Activated T-helper 1 cell treated with anti-CD3 and anti-CD28 coated beads, Interleukin-2, amount 50 U/mL, for 16 hours (primary cell): ENCODE measurements at places on chromosomes 2 and 18.
A peak's percentile ranks its signal among the peaks of the same experiment; 100 is the strongest.

- no peak for DNase-seq
These were observed 20.6 kb downstream of the ANTXR1 start for GRCh38 chr2:69033461-69034095.

DNA sequence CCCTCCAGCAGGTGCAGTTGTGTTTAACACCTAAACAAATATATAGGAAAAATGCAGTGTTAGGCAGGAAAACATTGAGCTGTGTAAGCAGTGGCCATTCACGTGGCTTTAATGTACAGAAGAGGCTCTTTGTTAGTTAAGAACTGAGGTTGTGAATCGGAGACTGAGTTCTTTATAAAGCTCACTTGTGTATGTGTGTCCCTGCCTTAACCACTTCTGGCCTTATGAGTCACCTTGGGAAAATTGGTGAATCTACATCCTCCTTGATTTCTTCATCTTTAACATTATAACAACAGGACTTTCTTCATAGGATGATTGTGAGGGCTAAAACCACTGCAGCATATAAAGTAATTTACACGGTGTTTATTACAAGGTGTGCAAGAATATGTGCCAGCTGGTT, 188.4 kb upstream of the TPO start:
- no peak for DNase-seq

DNA sequence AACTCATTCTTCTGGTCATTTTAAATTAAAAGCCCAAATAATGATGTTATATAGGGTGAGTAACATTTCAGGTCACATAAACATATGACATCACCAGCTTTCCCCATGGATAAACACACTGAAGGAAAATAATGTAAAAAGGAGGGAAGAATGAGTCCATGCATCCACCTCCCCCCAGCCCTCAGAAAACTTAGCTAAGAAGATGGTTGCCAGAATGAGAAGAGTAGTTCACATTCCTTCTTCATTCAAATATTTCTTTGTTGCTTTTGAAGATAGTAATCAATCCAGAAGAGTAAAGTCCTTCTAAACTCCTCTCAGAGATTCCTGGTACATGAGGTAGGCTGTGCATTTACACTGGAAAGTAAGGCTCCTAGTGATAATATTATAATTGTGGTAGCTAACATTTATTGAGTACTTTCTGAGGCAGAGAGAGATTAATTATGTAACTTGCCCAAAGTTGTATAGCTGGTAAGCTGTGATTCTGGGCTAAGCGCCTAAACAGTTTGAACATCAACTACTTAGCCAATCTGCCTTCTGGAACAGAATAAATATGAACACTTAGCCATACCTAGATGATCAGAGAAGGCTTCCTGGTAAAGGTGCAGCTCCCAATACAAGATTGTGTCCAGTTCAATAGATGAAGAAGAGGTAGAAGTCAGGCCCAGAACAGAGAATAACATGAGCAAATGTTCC, 256.7 kb upstream of the FN1 start:
- no peak for DNase-seq

- no peak for DNase-seq
These were observed 45.2 kb upstream of the NFU1 start for GRCh38 chr2:69482471-69482870.

- DNase-seq: no peak
These were observed 248.9 kb upstream of the CWC22 start for GRCh38 chr2:180255981-180256380.

DNA sequence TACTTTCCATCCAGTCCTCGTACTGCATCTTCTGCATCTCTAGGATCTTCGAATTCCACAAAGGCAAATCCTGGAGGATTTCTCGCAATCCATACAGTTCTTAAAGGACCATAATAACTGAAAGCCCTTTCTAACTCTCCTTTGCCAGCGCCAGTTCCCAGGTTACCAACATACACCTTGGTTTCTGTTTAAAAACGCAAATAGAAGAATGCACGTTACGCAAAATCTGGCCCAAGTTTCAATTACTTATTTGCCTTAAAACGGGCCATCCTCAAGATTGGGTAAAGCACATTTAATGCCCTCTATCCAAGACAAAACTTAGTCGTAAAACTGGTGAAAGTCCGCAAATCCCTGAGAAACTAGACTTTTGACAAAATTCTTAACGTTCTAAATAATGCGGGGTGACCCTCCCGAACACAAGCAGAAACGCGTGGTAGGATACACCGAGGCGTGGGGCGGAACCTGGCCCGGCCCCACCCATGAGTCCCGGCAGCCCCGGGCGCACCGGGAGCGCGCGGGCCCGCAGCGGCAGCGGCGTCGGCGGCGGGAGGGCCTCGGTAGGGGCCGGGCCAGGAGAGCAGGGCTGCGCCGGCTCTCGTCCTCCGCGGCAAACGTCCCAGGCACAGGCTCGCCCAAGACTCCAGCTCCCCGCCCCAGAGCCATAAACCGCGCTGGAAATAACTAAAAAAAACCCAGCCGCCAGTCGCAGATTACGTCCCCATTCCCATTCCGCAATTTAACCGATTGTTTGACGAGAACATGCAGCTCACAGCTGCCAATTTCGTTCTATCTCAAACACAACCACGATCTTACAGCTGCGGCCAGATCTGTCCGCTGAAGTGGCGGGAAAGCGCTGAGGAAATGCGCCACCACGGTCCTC, 910 bp downstream of the SRSF7 start:
- DNase-seq: peak; percentile 15

DNA sequence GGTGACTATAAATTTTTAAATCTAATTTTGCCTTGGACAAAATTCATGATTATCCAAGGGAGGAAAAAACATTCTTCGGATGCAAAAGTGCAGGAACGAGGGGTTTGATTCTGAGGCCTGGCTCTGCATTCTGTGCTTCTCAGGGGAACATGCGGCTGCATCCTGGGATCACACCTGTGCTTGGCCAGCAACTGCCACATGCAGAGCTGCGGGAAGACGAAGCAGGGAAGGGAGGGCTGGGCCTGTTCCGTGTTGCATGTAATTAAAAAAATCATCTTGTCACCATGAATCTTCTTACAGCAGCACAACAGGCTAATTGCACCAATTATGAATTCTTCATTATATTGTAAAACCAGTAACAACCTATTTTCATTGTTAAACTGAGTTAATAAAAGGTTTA, 158.0 kb upstream of the ALKAL2 start:
- DNase-seq: no peak

DNA sequence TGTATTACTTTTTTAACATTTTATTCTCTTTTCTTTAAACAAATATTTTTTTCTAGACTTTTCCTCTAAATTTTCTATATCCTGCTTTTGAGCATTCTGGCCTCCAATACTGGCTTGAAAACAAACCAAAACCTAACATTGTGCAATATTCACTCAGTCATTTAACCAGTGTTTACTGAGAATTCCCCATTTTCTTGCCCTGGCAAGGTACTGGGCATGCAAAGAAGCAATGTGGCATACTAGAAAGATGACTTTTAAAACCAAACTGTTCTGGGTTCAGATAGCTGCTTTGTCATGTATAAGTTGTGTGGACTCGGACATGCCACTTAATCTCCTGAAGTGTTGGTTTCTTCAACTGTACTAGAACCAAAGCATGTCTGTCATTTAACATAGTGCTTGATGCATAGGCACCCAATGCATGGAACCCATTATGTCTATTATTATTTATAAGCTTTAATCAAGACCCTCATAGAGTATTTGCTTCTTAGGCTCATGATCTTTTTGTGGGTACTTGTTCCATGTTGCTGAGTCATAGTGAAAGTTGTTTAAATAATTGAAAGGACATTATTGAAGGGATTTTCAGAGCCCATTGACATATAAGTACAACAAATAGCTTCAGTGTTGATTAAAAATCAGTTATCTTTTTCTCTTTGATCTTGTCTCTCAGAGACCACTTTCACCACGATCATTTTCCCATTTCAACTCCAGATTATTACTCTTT, 185.4 kb upstream of the OSR1 start:
- no peak for DNase-seq

GRCh38 chr2:120677696-120678247, 57.9 kb upstream of the GLI2 start:
- DNase-seq: no peak

DNA sequence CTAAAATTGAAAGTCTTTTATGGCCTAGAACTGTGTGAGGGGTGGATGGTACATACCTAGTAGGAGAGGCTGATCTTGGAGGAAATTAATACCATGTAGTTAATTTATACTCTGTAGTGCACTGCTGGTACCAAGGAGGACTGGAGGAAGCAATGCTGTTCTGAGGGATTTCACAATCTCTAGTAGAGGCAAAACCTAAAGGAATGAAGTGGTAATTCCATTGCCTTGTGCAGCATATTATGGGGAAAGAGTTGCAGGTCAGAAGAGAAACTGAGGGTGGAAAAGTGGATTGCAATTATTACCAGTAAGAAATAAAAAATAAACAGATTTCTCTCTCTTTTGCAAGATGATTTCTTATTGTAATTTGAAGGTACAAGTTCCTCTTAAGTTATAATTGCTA, 2.2 kb downstream of the ABI2 start:
- no peak for DNase-seq

GRCh38 chr2:28833740-28834470, 23.3 kb downstream of the SPDYA start:
- DNase-seq: no peak

DNA sequence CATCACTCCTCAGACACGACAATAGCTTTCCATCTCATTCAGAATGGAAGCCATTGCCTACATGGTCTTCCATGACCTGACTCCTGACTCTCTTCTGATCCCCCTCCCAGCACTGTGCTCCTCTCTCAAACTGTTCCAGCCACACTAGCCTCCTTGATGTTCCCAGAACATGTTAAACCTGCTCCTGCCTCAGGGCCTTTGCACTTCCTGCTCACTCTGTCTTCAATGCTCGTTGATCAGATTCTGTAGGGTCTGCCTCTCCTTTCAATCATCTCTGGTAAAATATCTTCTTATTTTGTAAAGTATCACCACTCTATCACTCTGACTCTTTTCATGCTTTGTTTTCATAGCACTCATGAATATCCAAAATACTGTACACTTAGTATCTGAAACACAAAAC, 84.9 kb downstream of the SESTD1 start:
- DNase-seq: no peak
